ENCODE measurements at places on chromosomes 3 and 15.

GRCh38 chr3:42036483-42036823 is 54.7 kb upstream of the TRAK1 start:
- DNase-seq: no peak

DNA sequence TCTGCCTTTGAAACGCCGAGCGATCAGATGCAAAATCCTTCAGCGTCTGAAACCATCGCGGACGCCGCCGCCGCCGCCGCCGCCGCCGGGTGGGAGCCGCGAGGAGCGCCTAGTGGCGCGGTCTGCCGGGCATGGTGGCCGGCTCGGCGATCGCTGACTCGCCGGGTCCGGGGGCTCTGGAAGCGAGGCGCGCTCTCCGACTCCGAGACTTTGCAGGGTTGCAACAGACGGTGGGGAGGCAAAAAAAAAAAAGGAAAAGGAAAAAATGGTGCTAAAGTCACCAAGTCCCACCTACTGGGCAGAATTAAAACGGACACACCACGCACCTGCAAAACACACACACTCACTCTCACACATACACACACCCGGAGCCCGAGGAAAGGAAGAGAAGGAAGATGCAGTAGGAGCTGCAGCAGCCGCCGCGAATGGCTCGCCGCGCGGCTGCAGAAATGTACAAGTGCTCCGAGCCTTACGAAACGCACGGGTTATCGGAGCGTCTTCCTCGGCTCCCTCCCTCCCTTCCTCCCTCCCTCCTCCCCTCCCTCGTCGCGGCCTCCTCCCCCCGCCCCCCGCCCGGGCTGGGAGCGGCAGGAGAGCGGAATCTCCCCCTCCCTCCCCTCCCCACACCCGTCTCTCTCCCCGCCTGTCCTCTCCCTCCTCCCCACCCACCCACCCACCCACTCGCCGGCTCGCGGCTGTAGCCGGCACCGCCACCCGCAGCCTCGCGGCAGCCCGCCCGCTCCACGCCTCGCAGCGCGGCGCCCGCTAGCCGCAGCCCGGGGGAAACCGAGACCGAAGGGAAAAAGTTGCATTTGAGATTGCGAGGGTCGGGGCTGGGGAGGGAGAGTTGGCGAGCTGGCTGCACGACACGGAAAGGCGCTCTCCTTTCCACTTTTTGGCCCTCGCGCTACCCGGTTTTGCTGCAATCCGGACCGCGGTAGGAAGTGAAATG is at the start of gene NTRK3:
TSS of gene NTRK3 (minus strand) at position 461 of the 952 bp plus-strand sequence. CDS start 586 bp downstream, outside the sequence.
- no peak for DNase-seq

- DNase-seq: no peak
These were observed 35.9 kb upstream of the PPP2R3A start for GRCh38 chr3:135929670-135930069.

- DNase-seq: no peak
These were observed 1037.6 kb upstream of the NR2F2 start for GRCh38 chr15:95292785-95293450.

- no peak for DNase-seq
These were observed 53.8 kb upstream of the TPM1 start for GRCh38 chr15:62988701-62989100.

- DNase-seq: no peak
These were observed 3.8 kb downstream of the INKA1 start for GRCh38 chr3:49806850-49807249.

- DNase-seq: no peak
These were observed 72.4 kb upstream of the FGF12 start for GRCh38 chr3:192799721-192800120.

- DNase-seq: no peak
These were observed 22.6 kb downstream of the TSPAN3 start for GRCh38 chr15:77048135-77048876.

DNA sequence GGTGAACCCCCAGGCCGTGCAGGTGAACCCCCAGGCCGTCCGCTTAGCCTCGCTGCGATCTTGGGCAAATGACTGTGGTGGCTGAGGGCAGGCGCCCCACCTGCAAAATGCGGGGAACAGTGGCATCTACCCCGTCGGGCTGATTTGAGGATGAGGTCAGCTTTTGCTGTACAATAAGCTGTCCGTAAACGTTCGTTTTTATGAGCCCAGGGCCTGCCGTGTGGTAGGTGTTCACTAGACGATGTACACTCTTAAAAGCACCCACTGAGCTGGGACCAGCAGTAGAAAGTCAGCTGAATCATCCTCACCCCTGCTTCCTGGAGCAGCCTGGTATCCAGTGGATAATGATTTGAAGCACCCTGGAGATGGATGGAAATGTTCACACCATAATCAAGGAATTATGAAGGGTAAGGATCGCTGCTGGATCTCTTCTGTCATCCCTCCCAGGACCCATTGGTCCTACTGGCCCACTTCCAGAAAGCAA is 943 bp upstream of the PCSK6 start:
- DNase-seq: no peak

- DNase-seq: no peak
These were observed 57.8 kb downstream of the WNT7A start for GRCh38 chr3:13822042-13822441.
